ENCODE measurements at places on chromosomes 7 and 10.

- DNase-seq: no peak
- H3K4me1 ChIP-seq: peaks cover 17% of the 10 kb centered on the region
- peaks cover 7% of the 10 kb centered on the region for H3K36me3 ChIP-seq
- peak overlapping the region; percentile 92 for H3K4me3 ChIP-seq
- H3K27me3 ChIP-seq: no peaks in the 10 kb centered on the region
Measured at GRCh38 chr10:17644485-17644943, 563 bp downstream of the STAM start.

- no peak for DNase-seq
- H3K4me1 ChIP-seq: no peaks in the 10 kb centered on the region
Measured at GRCh38 chr10:104664205-104664604, 23.1 kb downstream of the SORCS3 start.

GRCh38 chr7:37438906-37439652 lies 9.6 kb downstream of the ELMO1 start:
- no peak overlapping the region for H3K27ac ChIP-seq
- no peak overlapping the region for H3K4me3 ChIP-seq
- H3K4me1 ChIP-seq: peaks cover 64% of the 10 kb centered on the region
- no peaks in the 10 kb centered on the region for H3K27me3 ChIP-seq

DNA sequence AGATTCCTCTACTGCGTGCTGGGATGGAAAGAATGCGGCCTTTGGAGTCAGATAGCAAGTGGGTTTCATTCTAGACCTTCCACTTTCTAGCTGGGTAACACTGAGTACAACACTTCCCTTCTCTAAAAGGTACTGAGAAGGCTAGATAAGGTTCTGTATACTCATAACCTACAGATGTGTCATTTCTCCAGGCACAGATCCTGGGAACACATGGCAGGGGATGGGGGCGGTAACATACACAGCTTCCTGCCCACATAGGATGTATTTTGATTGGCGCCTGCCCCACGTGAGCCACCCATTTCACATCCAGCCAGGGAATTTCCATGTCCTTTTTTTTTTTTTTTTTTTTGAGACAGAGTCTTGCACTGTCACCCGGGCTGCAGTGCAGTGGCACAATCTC lies 31.8 kb downstream of the KLRG2 start:
- H3K27me3 ChIP-seq: no peaks in the 10 kb centered on the region
- no peaks in the 10 kb centered on the region for H3K4me1 ChIP-seq
- H3K27ac ChIP-seq: no peak overlapping the region
- no peaks in the 10 kb centered on the region for H3K36me3 ChIP-seq
- no peak overlapping the region for H3K4me3 ChIP-seq
- DNase-seq: no peak

GRCh38 chr7:76281006-76281705 lies 21.3 kb upstream of the HSPB1 start:
- no peak for DNase-seq
- H3K4me1 ChIP-seq: peaks cover 10% of the 10 kb centered on the region
- H3K4me3 ChIP-seq: peak overlapping the region; percentile 51
- no peak overlapping the region for H3K27ac ChIP-seq
- H3K36me3 ChIP-seq: no peaks in the 10 kb centered on the region

DNA sequence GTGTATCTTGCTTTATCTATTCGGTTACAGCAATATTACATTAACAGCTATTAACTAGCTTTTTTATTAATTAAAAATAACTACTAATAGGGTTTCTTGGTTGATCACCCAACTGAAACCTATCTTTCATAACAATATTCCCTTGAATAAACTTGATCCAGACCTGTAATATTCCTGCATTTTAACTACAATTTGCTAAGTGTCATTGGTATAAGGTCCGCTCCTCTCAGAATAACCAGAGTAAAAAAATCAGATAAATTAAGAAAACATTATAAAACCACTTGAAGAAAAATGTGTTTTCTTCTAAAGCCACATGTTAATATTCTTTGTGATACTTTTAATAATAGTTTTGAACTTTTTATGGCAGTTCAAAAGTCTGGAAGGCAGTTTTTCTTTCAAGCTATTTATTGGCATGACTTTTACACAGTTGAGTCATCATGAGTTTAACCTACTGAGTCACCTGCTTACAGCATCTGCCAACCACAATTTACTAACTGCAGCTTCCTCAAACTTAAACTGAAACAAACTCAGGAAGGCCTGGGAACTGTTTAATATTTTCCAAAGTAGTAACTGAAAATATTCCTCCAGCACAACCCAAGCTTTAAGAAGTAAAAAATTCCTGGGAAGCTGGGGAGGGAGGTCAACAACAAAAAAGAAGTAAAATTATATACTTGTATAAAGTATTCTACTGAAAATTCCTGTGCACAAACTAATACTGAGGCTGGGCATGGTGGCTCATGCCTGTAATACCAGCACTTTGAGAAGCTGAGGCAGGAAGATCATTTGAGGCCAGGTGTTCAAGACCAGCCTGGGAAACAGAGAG lies 103.2 kb downstream of the NRBF2 start:
- no peak for DNase-seq
- no peak overlapping the region for H3K27ac ChIP-seq
- no peaks in the 10 kb centered on the region for H3K36me3 ChIP-seq

Measured in naive thymus-derived CD4-positive, alpha-beta T cell (primary cell).